ENCODE measurements at places on chromosomes 3 and 15.

DNA sequence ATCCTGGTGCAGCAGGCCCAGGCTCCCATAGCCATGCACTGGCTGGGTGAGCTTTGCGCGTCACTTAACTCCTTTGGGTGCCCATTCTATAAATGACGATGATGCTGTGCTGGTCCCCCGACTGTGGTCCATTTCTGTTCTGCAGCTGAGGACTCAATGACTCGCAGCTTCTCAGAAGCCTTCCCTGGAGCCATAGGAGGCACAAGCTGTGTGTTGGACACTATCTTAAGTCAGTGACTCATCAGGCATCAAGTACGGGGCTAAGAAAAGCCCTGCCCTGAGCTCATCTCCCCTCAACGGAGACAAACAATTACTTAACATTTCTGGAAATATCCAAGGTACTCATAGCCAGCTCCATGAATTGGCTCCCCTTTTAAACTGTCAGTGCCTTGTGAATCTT lies 13.8 kb upstream of the MUSTN1 start:
- DNase-seq = no peak

GRCh38 chr15:93154666-93155065 lies 65.7 kb upstream of the RGMA start:
- no peak for DNase-seq

GRCh38 chr3:167783781-167784180 lies 48.3 kb downstream of the SERPINI1 start:
- no peak for DNase-seq

- no peak for DNase-seq
These were observed 68.8 kb upstream of the ABHD2 start for GRCh38 chr15:89019436-89019835.

- DNase-seq = peak; percentile 66
These were observed 735 bp downstream of the GOLGA8B start for GRCh38 chr15:34582461-34583371.

- DNase-seq = no peak
These were observed 9.3 kb downstream of the TLE3 start for GRCh38 chr15:70088455-70088854.

- no peak for DNase-seq
These were observed 6.2 kb upstream of the PAK6 start for GRCh38 chr15:40232625-40233070.

DNA sequence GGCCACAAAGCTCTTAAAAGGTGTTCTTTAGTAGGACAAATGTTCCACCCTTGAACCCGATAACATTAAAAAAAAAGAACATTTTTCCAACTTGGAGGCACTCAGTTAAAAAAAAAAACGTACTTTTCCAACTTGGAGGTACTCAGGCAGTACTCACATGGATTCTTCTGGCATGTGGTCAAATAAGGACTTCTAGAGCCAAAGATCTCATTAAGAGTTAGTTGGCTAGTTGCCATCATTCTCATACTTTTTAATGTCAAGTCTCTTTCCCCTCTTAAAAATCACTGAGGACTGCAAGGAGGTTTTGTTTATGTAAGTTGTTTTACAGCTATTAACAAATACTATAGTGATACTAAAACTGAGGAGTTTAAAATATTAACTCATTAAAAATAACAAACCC lies 101.0 kb downstream of the CADPS start:
- no peak for DNase-seq

DNA sequence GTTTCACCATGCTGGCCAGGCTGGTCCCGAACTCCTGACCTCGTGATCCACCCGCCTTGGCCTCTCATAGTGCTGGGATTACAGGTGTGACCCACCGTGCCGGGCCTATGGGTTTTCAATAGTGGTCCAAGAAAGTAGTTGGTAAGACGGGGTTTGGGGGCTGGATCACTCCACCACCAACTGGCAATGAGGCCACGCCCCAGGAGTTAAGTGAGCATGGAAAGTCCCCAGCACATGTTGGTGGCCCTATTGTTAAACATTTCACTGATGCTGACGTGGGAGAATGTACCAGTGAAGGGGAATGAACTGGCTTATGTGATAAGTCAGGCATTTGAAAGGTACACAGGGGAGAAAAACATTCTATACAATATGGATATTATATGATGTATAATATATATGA lies 80.4 kb downstream of the CHRD start:
- no peak for DNase-seq

- no peak for DNase-seq
These were observed 11.3 kb upstream of the THRB start for GRCh38 chr3:24505691-24506550.

GRCh38 chr3:63523100-63523499 lies 129.4 kb upstream of the SNTN start:
- no peak for DNase-seq

GRCh38 chr15:76449455-76449854 lies 112.9 kb downstream of the ISL2 start:
- no peak for DNase-seq

GRCh38 chr3:5012367-5012766 lies 33.1 kb downstream of the BHLHE40 start:
- no peak for DNase-seq

GRCh38 chr3:56693750-56694149 lies 10.7 kb upstream of the TASOR start:
- DNase-seq = no peak

- peak; percentile 61 for DNase-seq
These were observed 1.3 kb upstream of the SPTSSB start for GRCh38 chr3:161372321-161373260.

DNA sequence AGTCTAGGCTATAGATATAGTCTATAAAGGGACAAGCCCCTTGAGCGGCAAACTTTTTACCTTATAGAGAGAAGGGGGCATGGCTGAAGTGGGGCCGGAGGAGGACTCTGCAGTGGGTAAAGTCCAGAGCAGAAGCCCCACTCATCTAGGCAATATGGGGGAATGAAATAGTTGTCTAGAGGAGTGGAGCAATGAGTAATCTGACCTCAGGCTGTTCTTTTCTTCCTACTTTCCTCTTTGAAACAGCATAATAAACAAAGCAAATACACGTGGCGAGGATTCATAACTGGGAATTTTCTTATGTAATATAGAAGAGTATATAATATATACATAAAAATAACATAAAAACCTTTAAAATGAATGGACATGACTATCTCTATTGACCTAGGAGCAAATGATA lies 546.4 kb upstream of the ZNF385D start:
- DNase-seq = no peak

- DNase-seq = no peak
These were observed 31.2 kb downstream of the DPH6 start for GRCh38 chr15:35514759-35515158.

DNA sequence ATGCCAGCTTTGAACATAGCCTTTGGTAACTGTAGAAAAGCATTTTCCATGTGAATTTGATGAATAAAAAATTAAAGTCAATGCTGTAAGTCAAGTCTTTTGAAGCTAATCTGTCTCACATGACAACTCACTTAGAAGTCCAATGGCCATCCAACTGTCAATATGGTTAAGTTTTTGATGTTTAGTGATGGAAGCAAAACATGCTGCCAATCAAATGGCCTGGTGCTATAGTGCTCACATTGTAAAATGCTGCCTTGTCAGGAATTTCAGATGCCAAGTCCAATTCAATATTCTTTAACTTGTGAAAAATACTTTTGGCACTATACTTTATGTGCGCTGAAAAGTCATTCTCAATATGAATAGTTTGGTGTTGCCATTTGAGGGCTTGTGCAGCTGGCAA lies 1361.8 kb upstream of the ALCAM start:
- DNase-seq = no peak

DNA sequence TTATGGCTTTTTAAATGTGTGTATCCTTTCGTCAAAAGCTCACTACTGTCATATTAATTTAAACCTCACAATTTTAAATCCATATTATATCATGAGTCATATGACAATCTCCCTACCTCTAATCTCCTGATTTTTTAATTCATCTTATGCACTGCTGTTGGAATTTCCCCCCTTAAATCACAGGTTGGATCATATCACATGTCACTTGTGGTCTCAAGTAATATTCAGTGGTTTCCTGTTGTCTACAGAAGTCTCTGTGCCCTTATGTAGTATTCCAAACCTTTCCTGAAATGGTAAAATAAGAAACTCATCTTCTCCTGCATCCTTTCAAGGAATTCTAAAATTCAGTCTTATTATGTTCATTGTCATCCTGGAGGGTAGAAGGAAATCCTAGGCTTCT lies 116.0 kb upstream of the CBLB start:
- no peak for DNase-seq

- no peak for DNase-seq
These were observed 15.8 kb downstream of the IQSEC1 start for GRCh38 chr3:13057282-13058040.

GRCh38 chr3:18740631-18741583 lies 315.8 kb upstream of the SATB1 start:
- DNase-seq = no peak

DNA sequence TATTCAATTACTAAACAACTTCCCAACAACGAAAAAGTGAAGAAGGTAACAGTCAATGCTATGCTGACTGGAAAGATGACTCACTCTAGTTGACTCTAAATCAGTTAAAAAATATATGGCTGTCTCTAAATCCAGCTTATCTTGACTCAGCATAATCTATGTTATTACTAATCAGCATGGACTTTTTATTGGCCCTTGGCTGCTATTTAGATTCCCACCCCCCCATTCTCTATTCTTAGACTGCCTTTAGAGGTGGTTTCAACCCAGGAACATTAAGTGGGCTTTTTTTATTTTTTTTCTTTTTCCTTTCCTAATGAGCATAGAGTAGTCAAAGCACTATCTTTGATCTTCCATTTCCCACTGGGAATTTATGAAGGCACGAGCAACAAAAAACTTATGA lies 1.9 kb downstream of the PCOLCE2 start:
- DNase-seq = no peak

DNA sequence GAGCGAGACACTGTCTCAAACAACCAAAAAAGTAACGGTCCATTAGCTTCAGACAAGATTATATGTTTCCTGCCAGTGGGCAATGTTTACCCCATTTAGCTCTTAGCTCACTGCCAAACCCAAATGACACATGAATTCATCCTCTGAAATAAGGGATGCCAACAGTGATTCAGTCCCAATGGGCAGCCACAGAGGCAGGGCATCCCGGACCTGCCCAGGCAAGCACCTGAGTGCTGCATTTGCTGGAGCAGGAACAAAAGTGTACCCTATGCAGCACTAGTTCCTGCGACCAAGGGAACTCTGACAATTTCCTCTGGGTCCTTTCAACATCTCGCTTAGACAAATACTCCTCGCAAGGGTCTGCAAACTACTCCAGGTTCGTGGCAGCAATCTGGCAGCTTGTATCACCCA lies 8.0 kb downstream of the IP6K2 start:
- no peak for DNase-seq

DNA sequence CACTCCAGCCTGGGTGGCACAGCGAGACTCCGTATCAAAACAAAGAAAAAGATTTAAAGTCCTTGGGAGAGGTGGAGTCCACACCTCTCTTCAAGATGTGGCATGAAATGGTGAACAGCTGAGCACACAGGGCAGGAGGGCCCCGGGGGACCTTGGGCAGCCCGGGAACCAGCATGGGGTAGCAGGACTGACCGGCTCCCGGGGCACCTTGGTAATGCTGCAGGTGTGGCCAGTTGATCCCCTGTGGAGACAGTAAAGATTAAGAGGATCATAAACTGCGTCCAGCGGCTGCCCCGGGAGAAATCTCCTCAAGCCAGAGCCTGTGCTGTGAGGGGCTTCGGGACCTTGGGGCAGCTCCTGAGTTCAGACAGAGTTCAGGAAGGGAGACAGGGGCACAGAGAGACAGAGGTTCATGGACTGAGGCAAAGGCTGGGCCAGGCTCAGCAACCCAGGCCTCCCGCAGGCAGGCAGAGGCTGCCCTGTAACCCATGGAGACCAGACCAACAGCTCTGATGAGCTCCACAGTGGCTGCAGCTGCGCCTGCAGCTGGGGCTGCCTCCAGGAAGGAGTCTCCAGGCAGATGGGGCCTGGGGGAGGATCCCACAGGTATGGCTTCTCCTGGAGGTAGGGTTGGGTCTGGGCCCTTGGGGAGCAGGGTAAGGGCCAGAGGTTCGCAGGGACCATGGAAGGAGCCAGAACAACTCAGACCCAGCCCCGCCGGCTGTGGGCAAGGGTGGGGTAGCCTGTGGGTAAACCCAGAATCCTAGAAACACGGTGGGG lies at the start of gene NR2E3:
TSS of gene NR2E3 (plus strand) at position 299 of the 780 bp plus-strand sequence. CDS start at position 489, 190 bp downstream.
- no peak for DNase-seq

DNA sequence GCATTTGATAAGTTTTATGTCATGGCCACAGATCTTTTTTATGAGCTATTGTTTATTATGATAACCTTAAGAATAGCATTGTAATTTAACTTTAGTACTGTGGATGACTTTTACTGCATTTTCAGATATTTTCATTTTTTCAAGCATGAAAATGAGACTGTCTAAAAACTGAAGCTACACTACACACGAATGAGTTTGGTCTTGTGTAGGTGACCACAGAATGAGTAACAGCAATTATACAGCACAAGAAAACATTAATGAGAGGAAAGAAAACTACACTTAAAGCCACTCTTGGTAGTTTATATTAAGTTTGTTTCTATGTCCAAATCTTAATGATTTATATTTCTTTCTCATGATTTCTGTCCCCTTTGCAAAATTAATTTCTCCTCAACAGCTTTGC lies 809.2 kb downstream of the NAALADL2 start:
- no peak for DNase-seq

- DNase-seq = no peak
These were observed 67.4 kb downstream of the CORO2B start for GRCh38 chr15:68646156-68646555.

DNA sequence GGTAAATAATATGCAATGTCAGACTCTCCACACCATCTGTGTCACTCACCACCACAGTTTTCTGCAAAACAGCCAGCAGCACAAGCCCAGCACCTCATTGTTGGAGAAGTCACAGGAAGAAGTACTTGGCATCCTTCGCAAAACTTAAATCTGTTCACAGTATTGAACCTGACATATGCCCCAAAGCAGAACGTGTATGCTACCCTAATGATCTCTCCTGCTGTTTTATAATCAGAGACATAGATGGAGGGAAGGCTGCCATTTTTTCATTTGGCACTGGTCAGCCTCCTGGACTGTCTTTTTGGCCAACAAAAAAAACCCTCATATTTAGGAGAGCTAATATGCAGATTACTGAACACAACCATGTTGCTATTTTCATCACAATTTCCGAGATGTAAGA lies 1272.9 kb downstream of the ROBO1 start:
- no peak for DNase-seq

GRCh38 chr15:61383421-61383820 lies 154.3 kb upstream of the RORA start:
- DNase-seq = no peak

GRCh38 chr15:98076021-98076816 lies 115.7 kb downstream of the ARRDC4 start:
- no peak for DNase-seq

DNA sequence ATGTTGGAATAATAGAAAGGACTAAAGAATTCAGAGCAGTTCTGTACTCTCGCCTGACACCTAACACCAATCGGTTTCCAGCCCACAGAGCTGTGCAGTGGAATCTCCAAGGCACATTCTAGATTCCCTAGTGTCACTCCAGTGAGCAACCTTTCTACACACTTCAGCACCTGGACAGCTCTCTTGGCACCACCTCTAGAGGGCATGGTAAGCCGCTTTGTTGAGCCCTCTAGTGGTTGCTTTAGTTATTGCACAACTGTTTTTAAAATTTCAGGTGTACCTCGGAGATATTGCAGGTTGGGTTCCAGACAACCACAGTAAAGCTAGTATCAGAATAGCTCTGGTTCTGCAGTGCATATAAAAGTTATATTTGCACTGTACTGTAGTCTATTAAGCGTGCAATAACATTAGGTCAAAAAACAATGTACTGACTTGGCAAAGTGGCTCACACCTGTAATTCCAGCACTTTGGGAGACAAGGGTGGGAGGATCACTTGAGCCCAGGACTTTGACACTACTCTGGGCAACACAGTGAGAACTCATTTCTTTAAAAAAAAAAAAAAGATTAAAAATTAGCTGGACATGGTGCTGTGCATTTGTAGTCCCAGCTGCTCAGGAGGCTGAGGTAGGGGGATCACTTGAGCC lies 26.5 kb upstream of the ERC2 start:
- peak; percentile 79 for DNase-seq
